ENCODE measurements at places on chromosomes 7 and 10. TPM values are rescaled to one million over a fixed set of nuclear protein-coding genes. Genes with fewer than 3 reads are reported as not detected.

Gene GSDME
- 21.3 TPM for total RNA-seq

DNA sequence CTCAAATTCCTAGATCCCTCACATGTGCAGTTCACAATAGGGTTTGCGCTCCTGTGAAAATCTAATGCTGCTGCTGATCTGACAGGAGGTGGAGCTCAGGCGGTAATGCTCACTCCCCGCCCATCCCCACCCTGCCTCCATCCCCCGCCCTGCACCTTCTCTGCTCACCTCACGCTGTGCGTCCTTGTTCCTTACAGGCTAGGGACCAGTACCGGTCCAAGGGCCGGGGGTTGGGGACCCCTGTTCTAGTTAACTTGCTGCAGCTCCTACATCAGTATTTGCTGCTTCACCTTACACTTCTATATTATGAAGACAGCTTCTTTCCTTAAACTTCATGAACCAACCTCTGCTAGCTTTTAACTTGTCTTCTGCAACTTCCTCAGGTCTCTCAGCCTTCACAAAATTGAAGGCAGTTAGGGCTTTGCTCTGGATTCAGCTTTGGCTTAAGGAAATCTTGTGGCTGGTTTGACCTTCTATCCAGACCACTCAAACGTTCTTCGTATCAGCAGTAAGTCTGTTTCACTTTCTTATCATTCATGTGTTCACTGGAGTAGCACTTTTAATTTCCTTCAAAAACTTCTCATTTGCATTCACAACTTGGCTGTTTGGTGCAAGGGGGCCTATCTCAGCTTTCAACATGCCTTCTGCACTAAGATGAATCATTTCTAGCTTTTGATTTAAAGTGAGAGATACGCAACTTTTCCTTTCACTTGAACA, 1.7 kb upstream of the TNKS2 start:
- peak; percentile 32 for DNase-seq

Gene KLF14
- total RNA-seq: not detected

- no peak for DNase-seq
Measured at GRCh38 chr7:36775676-36776075, 51.4 kb upstream of the AOAH start.

- DNase-seq: peak; percentile 10
Measured at GRCh38 chr7:46741938-46742540, 821.0 kb upstream of the IGFBP3 start.

DNA sequence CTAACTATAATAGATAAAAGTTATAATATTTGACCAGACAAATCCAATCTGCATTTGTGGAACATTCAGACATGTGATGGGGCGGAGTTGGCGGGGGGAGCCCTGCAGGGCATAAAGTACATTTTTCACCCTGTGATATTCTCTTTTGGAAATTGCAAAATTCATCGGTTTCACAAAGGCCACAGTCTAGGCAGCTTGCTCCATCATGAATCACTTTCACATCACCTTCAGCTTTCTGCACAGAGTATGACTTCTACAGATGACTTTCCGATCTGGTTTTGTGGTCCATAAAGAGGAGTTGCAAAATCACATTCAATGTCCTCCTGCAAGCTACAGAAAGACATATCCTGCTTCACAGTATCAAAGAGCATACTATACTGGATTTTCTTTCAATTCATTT, 51.4 kb upstream of the APBB1IP start:
- DNase-seq: no peak

Data from endothelial cell of umbilical vein (primary cell).